Gastroesophageal sphincter (tissue), 4 donors: ENCODE measurements at places on chromosomes 3 and 15.

DNA sequence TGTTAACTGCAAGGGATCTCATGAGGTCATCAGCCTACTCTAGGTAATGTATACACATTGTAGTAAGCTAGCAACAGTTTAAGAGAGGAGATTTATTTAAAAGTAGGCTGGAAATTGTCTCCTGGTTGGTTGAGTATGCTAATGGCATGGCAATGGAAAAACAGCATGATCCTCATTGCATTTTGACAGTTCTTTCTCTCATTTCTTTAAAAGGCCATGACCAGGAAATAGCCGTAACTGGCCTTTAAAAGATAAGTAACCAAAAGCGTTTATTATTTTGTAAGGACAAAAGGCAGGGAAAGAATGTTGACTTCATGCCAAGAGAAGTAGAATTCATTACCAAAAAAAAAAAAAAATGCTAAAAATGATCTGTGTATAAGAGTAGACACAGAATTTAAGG, 310.3 kb downstream of the FGF12 start:
- no peak for ATAC-seq

GRCh38 chr3:55307622-55308021, 179.5 kb downstream of the WNT5A start:
- ATAC-seq = peak; percentile 56

GRCh38 chr15:53675832-53676231, 83.6 kb downstream of the WDR72 start:
- ATAC-seq = no peak

- no peak for ATAC-seq
These were observed 182.2 kb downstream of the SNRPN start for GRCh38 chr15:25137013-25137412.

- ATAC-seq = no peak
These were observed 8.6 kb downstream of the NTRK3 start for GRCh38 chr15:88247914-88248313.

GRCh38 chr3:76715426-76715825, 324.5 kb upstream of the ROBO2 start:
- no peak for ATAC-seq

GRCh38 chr3:128863560-128863959, 15.9 kb upstream of the ACAD9 start:
- ATAC-seq = no peak

DNA sequence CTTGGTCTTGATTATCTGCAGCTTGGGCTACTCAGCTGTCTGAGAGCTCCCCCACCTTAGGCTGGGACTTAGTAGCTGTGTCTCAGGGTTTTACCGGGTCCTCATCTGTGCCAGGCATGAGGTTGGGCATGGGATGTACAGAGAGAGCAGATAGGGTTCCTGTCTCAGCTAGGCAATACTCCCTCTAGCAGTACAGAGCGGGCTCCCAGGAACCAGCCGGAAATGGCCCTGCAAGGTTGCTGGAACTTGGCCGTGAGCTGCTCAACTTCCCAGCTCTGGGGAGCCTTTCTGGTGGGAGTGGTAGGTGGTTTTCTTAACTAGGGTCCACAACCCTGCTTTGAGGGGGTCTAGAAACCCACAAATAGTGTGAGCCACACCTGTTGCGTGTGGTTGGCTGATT, 58.3 kb downstream of the ATP2B2 start:
- ATAC-seq = no peak

DNA sequence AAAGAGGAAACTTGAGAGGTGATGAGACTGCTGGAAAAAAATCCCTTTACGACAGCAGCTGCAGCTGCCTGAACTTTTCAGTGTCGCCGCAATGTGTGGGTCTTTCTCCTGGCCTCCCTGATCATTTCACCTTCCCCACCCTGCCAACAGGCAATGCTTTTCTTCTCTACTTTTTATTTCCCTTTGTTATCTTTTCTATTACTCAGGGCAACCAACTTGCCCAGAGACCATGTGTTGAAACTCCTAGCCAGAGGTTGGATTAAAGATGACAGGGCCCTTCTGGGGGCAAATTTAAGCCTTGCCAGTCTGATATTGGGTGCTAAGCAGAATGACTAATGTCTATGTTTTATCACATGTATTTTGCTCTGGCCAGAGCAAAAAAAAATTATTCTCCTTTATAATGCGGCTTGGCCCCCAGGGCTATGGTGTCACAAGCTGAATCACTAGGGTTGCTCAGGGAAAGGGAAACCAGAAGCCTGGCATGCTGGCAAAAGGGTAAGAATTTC, 51.5 kb upstream of the CFAP20DC start:
- no peak for ATAC-seq

GRCh38 chr15:83413054-83413719, 34.0 kb upstream of the SH3GL3 start:
- ATAC-seq = no peak

DNA sequence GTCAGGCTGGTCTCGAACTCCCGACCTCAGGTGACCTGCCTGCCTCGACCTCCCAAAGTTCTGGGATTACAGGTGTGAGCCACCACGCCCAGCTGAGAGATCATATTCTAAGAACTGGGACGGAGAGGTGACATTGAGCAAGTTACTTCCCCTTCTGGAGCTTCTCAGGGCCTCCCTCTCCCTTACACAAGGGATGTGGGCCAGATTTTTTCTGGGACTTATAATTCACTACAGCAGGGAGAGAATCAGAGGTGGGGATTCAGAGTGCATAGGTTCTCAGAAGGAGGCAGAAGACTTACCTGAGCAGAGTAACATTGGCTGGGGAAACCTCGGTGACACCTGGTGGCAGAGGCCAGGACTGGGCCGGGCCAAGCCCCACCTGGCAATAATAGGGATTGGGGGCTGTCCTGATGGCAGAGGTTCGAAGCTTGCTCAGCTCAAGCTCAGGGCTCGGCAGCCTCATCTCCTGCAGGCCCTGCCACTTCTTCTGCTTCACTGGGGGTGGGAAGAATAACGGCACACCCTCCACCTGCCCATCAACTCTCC, 6.8 kb downstream of the LTK start:
- ATAC-seq = no peak

GRCh38 chr3:195550723-195551122, 7.6 kb upstream of the PPP1R2 start:
- no peak for ATAC-seq

- ATAC-seq = no peak
These were observed 86.6 kb downstream of the LINGO1 start for GRCh38 chr15:77546050-77546501.

DNA sequence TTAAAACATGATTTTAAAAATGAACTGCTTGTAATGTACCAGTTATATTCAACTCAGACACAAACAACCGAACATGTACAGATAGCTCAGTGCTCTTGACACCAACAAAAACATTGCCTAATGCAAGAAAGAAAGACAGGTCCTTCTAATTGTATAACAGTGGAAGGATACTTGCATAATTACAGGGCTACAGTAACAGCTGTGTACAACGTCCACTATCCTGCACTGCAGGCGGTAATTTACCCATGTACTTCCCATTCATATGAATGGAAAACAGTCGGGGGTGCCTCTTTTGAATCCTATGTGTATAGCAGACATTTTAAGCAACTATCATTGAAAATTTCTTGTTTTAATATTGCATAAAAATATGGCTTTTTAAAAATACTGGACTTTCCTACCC, 41.1 kb upstream of the PLSCR5 start:
- ATAC-seq = no peak

- ATAC-seq = peak; percentile 67
These were observed 42.5 kb downstream of the MCF2L2 start for GRCh38 chr3:183385698-183386613.

- ATAC-seq = peak; percentile 8
These were observed 178.3 kb downstream of the SUCNR1 start for GRCh38 chr3:152051501-152052404.

GRCh38 chr3:45968706-45969105, 25.4 kb downstream of the CXCR6 start:
- ATAC-seq = no peak

DNA sequence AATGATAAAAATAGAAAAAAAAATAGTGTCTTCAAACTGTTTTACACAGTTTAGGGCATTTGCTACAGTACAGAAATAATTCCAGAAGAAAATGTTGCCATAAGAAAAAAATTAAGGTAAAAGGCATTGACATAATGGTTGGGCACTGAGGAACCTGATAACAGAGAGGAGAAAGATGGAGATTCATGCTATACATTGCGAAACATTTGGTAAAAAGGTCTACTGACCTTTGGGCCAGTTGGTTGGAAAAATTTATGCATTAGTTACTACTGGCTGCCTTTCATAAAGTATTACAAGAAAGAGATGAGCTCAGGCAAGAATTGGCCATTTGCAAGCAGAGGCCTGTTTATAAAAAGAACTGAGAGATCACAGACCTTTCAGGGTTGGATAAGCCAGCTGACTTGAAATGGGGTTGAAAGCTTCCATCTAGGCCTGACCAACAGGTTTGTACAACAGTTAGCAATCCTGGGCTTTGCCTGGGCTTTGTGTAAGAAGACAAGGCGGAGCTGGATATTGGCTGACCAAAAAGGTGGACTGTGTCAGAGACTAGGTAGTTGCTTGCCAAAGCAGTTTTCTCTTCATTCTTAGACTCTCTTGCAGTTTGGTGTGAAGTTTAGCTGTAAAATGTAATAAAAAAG, 166.6 kb upstream of the MCTP2 start:
- peak; percentile 48 for ATAC-seq

DNA sequence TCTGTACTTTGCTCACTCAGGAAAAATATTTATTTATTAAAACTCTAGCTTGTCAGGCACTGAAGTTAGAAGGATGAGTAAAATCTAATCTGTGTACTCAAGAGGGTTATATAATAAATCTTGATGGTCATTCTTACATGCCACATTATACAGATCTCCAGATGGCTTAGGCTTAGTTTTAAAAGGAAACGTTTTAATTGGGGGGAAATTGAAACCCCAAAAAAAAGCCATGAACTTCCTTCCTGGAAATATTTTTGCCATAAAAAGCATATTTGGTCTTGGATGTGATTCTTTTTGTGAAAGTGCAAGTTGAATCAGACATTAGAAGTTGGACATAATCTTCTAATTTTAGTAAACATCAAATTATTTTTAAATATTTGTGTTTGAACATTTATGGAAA, 6.0 kb downstream of the SENP8 start:
- ATAC-seq = no peak

DNA sequence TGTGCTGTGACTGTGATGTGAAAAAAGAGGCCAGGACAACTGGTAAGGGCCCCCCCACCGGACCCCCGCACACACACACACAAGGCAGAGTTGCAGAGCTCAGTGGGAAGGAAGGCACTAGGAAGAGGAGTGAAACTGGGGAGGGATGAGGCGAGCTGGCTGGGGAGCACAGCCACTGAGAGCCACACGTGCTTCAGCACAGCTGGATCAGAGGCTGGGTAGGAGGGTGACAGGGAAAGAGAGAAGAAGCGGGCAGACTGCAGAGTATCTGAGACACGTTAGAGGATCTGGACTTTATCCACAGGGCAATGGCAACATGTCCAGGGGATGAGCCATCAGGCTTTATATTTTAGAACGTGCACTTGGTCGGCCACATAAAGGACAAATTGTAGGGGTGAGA, 38.0 kb upstream of the TKT start:
- no peak for ATAC-seq

DNA sequence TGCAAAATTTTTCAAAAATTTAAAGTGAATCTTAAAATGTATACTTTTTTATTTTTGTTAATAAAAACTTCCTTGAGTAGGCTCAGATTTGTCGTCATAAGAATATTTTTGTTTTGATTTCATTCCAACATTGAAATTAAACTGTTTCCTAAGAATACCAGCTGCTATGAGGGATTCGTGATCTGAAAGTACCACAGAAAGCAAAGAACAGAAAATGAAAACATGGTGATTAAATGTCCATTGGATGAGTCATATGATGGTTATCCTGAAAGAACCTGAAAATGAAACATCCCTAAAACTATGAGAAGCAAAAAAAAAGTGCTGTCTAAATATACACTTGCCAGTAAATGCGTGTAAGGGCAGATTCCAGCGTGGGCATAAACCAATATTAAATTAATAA, 143.8 kb downstream of the GMNC start:
- no peak for ATAC-seq

DNA sequence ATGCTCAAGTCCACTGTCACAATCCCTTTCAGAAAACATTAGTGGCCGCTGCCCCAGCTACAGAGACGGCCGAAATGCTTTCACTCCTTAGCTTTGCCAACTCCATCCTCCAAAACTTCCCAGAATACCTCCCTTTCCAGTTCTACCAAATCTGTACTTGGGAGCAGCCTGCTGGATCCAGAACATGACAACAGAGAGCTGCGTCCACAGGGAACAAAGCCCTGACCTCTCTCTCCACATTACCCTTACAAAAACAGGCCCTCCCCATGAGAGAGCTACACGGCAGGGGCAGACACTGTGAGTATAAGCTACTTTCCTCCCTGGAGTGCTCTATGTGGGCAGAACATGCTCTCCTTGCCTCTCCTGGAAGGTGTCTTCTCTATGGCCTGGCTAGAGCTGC, 6.3 kb downstream of the RBM15B start:
- ATAC-seq = no peak

DNA sequence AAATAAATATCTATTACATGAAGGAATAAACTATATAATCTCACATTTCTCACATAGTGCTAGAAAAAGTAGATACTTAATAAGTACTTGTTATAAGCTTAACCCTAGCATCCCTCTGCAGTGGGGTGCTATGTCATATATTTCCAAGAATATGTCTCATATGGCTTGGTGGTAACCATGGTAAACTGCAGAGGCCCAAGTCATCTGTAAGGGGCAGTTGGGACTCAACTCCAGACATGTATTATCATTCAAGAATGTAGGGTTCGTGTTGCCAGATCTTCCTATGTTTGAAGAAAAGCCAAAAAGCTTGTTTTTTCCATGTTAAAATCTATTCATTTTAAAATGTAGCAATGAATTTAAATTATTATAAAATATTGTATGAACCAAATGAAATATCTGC, 46.2 kb downstream of the ZNF385D start:
- no peak for ATAC-seq

- ATAC-seq = no peak
These were observed 313.1 kb downstream of the SV2B start for GRCh38 chr15:91413142-91413541.

DNA sequence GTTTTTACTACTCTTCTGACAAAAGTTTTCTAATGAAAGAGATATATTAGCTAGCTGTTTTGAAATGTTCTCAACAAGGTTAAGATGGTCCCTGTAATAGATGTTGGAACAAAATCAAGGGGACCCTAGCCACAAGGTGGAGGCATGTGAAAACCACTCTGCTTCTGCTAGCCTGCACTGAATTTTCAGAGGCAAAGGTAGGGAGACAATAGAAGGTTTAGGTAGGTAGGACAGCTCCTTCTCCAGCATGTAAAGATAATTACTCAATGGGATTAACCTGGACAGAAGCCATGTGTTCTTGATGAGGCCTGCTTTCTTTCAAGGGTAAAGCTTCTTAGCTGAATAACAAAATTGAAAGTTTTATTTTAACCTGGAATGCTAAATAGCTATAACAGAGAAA, 333.5 kb downstream of the LSAMP start:
- no peak for ATAC-seq

GRCh38 chr3:69423463-69424155, 37.7 kb upstream of the FRMD4B start:
- ATAC-seq = no peak

GRCh38 chr3:128846486-128846891, 32.9 kb upstream of the ACAD9 start:
- ATAC-seq = no peak

GRCh38 chr3:172224560-172225214, 185.3 kb downstream of the FNDC3B start:
- no peak for ATAC-seq

GRCh38 chr3:183317886-183318865, 65.1 kb downstream of the B3GNT5 start:
- ATAC-seq = no peak

GRCh38 chr15:48426044-48426443, 94.8 kb downstream of the DUT start:
- ATAC-seq = no peak
